Smooth muscle cell of the pulmonary artery (primary cell): ENCODE measurements at places on chromosomes 12 and 14. TPM values are rescaled to one million over a fixed set of nuclear protein-coding genes. Genes with fewer than 3 reads are reported as not detected.

Gene TBX5
- 1.9 and 2.0 TPM in 2 replicates for total RNA-seq

Gene CCDC38
- not detected in 2 replicates for total RNA-seq

Gene MOAP1
- total RNA-seq, result 18.8 and 23.8 TPM in 2 replicates

Gene NDUFA9
- 37.6 and 47.2 TPM in 2 replicates for total RNA-seq

Gene CFAP54
- 1.8 and 2.6 TPM in 2 replicates for total RNA-seq

Gene KRT75
- not detected in 2 replicates for total RNA-seq

Gene CBLN3
- 3.5 and 4.2 TPM in 2 replicates for total RNA-seq

Gene SIX1
- total RNA-seq, result 4.6 and 5.4 TPM in 2 replicates
